Lower lobe of right lung (tissue), 2 donors: ENCODE measurements at places on chromosomes 3 and 15. TPM values are rescaled to one million over a fixed set of nuclear protein-coding genes. Genes with fewer than 3 reads are reported as not detected.

GRCh38 chr15:57505056-57505715 is 86.5 kb upstream of the MYZAP start:
- no peaks in the 10 kb centered on the region for H3K36me3 ChIP-seq
- H3K27ac ChIP-seq: peak overlapping the region; percentile 84
- DNase-seq: no peak
- peaks cover 47% of the 10 kb centered on the region for H3K4me1 ChIP-seq

The SLC22A13 gene
- total RNA-seq: 0.32 TPM

DNA sequence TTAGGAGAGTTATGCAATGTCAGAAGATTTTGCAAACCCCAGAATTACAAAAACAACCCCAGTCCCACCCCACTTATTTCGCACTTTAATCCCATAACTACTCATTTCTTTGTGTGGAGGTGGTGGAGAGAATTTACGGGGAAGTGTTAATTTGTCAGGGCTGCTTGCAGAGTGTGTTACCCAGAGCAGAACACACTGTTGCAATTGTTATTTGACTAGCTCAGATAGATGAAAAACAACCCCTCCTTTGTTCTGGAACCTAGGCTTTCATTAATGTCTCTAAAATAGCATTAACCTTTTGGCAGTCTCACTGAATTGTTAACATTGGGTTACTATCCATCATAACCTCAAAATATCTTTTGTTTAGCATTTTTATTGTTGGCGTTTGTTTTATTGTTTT is 55.8 kb upstream of the MINAR1 start:
- no peaks in the 10 kb centered on the region for H3K27me3 ChIP-seq
- no peak overlapping the region for H3K27ac ChIP-seq
- H3K36me3 ChIP-seq: no peaks in the 10 kb centered on the region

DNA sequence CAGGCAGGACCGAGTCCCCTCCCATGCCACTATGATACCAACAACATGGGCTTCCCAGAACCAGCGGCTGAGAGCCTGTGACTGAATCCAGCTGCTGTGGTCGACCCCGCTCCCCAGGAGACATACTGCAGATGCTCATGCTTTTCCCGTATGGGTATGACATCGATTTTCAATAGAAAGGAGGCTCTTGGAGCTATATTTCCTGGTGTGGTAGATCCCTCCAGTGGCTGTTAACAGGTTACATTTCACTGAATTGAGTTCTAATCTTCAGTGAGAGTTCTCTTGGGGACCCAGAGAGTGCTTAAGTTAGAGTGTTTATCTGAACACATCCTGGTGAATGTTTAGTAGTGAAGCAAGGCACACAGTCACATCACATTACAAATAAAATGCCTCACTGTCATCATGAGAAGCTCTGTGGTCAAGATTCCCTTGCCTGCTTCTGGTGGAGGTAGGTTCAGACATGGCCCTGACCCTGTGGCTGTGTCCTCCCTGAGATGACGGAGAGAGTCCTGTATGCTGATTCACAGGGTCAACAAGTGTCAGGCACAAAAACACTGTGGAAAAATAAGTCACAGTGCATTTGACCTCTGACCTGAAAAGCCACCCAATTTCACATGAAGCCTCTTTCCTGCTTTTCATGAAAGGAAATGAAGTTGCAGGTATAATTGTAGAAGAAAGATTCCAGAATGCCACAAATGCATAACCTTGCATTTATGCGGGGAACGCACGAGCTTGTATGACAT is 110.9 kb downstream of the GABRG3 start:
- DNase-seq: no peak
- no peak overlapping the region for H3K27ac ChIP-seq
- H3K4me3 ChIP-seq: no peak overlapping the region
- H3K4me1 ChIP-seq: no peaks in the 10 kb centered on the region
- no peaks in the 10 kb centered on the region for H3K36me3 ChIP-seq
- H3K27me3 ChIP-seq: no peaks in the 10 kb centered on the region

- H3K27ac ChIP-seq: no peak overlapping the region
- peaks cover 19% of the 10 kb centered on the region for H3K4me1 ChIP-seq
- H3K27me3 ChIP-seq: peaks cover 3% of the 10 kb centered on the region
- no peak overlapping the region for H3K4me3 ChIP-seq
- no peaks in the 10 kb centered on the region for H3K36me3 ChIP-seq
These were observed 25.4 kb downstream of the HES1 start for GRCh38 chr3:194161131-194162045.

The LSMEM2 gene
- not detected for total RNA-seq

- H3K27me3 ChIP-seq: no peaks in the 10 kb centered on the region
- no peaks in the 10 kb centered on the region for H3K4me1 ChIP-seq
- no peak overlapping the region for H3K27ac ChIP-seq
- no peak for DNase-seq
- no peak overlapping the region for H3K4me3 ChIP-seq
These were observed 30.1 kb downstream of the DIS3L start for GRCh38 chr15:66323312-66323928.

GRCh38 chr15:37220949-37221670 is 120.8 kb upstream of the MEIS2 start:
- no peaks in the 10 kb centered on the region for H3K4me1 ChIP-seq
- no peak overlapping the region for H3K27ac ChIP-seq
- no peaks in the 10 kb centered on the region for H3K27me3 ChIP-seq
- H3K36me3 ChIP-seq: no peaks in the 10 kb centered on the region

DNA sequence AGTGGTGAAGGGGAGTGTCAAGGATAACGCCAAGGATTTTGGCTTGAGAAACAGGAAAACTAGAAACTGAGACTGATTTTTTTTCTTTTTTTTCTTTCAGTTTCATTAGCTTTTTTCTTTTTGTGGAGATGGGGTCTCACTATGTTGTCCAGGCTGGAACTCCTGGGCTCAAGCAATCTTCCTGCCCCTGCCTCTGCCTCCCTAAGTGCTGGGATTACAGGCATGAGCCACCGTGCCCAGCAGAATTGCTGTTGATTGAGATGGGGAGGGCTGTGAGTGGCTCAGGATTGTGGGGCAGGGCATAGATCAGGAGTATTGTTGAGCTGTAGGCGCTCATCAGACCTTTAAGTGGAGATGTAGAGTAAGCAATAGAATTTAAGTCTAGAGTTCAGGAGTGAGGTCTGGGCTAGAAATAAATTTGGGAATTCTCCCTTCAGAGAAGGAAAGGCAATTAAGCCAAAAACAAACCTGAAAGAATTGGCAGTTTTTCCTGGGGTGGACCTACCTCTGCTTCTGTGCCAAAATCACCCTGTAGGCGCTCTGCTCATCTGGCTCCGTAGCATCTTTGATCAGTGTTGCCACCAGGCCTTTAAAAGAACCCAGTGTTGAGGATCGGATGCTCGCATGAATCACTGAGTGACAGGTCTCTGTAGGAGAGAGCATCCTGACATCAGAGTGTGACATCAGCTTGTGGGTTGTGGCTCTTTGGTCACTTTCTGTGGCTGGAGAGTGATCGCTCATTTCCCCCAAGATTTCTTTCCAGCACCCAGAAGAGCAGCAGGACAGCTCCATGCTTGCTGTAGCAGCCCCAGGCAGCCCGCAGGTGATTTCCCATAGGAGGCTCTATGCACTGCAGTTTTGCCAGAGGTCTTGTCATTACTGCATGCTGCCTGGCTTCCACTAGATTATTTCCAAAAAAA is 15.8 kb downstream of the ABHD17C start:
- no peaks in the 10 kb centered on the region for H3K27me3 ChIP-seq
- H3K4me3 ChIP-seq: no peak overlapping the region
- no peak for DNase-seq
- H3K36me3 ChIP-seq: no peaks in the 10 kb centered on the region
- peaks cover 32% of the 10 kb centered on the region for H3K4me1 ChIP-seq

DNA sequence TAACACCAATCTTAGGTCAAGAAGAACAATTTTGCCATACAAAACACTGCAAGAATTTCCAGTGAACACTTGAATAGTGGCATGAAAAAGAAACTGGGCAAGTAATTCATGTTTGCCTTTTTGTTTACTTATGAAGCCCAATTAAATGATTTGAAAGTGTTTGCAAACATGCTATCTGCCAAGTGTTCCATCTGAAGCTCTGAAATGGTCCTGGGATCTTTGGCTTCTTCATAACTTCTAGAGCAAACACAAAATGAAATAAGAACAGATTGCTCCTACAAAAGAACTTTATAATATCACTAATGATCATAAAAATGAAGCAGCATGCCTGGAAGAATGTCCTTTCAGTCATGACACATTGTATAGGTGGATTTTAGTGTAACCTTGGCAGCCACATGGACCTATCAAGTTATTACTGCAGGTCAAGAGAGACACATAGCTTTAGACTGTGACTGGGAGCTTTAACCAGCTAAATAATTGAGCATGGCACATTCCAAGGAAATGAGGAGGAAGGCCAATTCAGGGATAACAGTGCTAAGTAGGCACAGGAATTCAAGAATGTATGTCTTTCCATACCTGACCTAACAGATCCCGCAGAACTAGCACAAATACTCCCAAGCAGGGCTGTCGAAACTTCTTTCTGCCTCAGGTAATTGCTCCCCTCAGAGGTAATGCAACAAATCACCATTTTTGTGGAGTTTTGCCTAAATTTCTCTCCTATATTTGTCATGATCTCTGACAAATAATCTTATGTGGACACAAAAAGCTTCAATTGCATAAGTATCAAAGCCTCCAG is 144.6 kb downstream of the DUT start:
- H3K4me1 ChIP-seq: peaks cover 5% of the 10 kb centered on the region
- no peak for DNase-seq
- H3K4me3 ChIP-seq: no peak overlapping the region
- no peak overlapping the region for H3K27ac ChIP-seq
- no peaks in the 10 kb centered on the region for H3K27me3 ChIP-seq

GRCh38 chr3:185402561-185402960 is 39.6 kb downstream of the MAP3K13 start:
- H3K36me3 ChIP-seq: no peaks in the 10 kb centered on the region
- DNase-seq: no peak
- no peaks in the 10 kb centered on the region for H3K27me3 ChIP-seq
- no peak overlapping the region for H3K4me3 ChIP-seq
- no peaks in the 10 kb centered on the region for H3K4me1 ChIP-seq

- H3K4me1 ChIP-seq: no peaks in the 10 kb centered on the region
- H3K27me3 ChIP-seq: peaks cover 7% of the 10 kb centered on the region
- H3K27ac ChIP-seq: no peak overlapping the region
- H3K4me3 ChIP-seq: no peak overlapping the region
These were observed 69.3 kb upstream of the PRR23C start for GRCh38 chr3:139113993-139114375.

DNA sequence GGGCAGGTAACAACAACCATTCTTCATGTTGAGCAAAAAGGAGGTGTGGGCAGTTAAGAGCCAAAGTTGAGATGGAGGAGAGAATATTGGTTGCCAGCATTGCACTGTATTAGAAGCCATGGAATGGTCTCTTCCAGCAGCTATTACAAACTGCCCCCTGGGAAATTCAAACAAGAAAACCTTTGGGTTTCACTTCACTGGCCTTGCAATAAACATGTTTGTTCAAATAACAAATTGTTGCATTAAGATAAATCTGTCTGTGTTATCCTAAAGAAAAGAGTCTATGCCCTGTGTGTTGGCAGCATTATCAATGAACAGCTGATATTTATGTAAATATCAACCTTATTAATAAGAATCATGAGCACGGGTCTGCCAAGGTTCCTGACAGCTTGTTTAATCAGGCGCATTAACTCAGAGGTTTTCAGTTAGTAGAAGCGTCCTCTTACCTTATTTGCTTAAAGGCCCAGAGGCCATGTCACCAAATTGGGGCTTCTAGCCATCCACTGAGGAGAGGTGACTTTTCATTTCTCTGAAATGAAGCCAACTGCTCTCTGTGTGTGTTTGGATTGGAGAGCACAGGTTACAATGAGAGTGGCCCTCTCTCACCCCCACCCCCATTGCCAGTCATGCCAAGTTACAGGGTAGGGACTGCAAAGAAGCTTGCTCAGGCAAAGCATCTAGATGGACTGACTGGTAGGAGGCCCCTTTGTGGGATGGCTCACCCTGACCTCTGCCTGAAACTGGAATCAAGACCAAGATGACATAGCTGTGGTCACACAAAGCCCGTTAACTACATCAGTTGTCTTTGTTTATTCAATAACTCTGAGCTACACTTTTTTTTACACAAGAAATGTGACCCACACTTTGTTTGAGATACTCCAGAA is 10.5 kb downstream of the FILIP1L start:
- no peak for DNase-seq
- H3K27ac ChIP-seq: no peak overlapping the region
- H3K4me3 ChIP-seq: no peak overlapping the region

GRCh38 chr15:43912208-43912607 is 85.4 kb downstream of the WDR76 start:
- H3K36me3 ChIP-seq: no peaks in the 10 kb centered on the region
- no peak overlapping the region for H3K4me3 ChIP-seq
- H3K4me1 ChIP-seq: no peaks in the 10 kb centered on the region
- H3K27ac ChIP-seq: no peak overlapping the region
- no peak for DNase-seq

The PAQR9 gene
- not detected for total RNA-seq

The KBTBD8 gene
- 5.8 TPM for total RNA-seq

The MINAR1 gene
- total RNA-seq: 0.30 TPM

DNA sequence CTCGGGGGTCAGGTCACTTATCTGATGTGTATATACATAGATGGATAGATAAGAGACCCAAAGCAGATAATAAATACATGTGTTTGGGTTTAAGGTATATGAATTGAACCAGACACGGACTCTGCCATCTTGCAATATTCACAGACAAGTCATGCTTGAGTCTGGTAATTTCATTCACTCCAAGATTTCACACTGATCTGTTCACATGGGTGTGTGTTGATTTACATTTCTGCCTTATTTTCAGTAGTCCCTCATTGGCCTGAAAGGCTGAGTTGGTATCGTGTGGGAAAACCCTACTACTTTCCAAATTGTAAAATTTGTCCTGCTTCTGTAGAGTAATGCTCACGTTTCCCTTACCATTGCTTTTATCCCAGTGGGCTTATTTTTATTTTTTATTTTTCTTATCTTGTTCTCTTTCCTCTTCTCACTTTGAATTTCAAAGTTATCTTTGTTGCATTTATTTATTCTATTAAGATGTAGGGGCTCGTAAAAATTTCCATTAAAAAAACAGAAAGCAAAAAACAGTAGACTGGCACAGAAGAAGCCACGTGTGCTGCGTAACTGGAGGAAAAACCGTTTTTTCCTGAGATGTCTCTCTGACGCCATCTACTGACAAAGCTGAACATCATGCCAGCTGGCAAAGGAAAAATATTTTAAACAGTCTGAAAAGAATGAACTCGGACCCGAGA is 10.8 kb upstream of the MFSD1 start:
- no peak for DNase-seq
- no peak overlapping the region for H3K27ac ChIP-seq
- no peaks in the 10 kb centered on the region for H3K36me3 ChIP-seq
- H3K4me3 ChIP-seq: peak overlapping the region; percentile 28

The AGBL1 gene
- total RNA-seq: 12.0 TPM

DNA sequence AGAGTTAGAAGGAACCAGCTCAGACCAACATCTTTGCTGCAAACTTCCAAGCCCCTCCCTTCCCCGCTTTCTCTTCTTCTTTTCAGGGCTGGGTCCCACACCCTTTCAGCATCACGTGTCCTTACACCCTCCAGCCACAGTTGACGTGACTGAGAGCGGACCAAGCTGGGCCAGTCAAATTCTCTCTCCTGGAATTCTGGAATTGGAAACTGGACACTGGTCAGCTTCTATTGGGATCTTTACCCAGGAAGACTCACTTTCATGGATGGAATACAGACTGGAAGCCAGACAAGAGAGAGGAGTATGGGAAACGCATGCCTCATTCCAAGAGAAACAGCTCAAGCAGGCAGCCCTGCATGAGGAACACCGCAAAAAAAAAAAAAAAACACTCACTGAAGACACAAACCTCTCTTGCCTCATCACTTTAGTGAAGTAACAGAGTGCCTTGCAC is 12.4 kb upstream of the TPM1 start:
- no peak overlapping the region for H3K27ac ChIP-seq
- no peaks in the 10 kb centered on the region for H3K27me3 ChIP-seq
- peaks cover 4% of the 10 kb centered on the region for H3K4me1 ChIP-seq
- no peaks in the 10 kb centered on the region for H3K36me3 ChIP-seq

The SLC22A14 gene
- total RNA-seq: not detected
